ENCODE measurements at places on chromosomes 2 and 18.
A peak's percentile ranks its signal among the peaks of the same experiment; 100 is the strongest.

- no peak for DNase-seq
Measured at GRCh38 chr2:137508739-137509384, 455.4 kb upstream of the HNMT start.

DNA sequence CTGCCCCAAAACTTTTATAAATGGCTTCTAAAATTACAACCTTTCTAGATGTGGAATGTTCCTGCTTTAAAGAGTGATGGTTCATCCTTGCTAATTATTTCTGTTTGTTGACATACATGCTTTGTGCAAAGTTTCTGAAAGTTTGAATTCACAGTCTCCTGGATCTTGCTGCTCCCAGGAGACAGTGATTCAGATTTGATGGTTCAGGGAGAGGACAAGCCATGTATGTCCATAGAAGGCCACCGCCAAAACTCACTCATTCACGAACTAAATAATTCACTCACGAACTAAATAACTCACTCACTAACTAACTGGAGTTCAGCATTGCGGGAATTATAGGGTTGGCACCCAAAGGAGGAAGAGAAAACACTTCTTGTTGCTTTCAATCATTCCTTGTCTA lies 416.5 kb upstream of the ZEB2 start:
- no peak for DNase-seq

- DNase-seq, result no peak
Measured at GRCh38 chr18:49335677-49336076, 124.8 kb downstream of the DYM start.

DNA sequence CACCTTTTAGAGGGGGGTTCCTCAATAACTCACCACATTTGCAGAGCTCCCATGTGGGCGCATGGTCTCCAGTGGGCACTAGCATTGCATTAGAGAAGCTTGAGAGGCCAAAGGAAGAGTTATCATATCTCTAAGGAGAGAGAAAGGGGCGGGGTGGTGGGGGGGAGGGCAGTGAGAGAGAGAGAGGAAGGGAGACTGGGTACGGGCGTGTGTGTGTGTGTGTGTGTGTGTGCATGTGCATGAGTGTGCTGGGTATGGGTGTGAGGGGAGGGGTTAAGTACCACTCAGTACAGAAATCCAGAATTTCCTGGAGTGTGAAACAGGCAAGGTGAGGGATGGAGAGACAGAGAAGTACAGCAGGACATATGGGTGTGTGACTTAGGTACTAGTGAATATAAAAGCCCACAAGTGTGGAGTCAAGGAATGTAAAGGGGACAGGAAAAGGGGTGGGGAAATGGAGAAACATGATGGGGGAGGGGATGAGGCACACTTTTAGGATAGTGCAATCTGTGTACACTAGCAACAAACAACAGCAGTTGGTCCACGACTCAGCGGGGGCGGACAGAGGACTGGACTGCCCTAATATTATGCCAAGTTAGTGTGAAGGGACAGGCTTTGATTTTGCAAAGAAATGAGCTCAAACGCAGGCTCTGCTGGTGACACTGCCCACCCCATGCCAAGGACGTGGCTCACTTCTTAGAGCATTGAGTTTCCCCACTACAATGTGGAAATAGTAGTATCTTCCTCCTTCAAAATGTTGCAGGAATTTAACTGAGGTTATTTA lies 91.3 kb downstream of the SPRED2 start:
- DNase-seq, result no peak

GRCh38 chr2:108194409-108195132 lies 45.2 kb upstream of the SULT1C3 start:
- DNase-seq, result no peak

- DNase-seq, result peak; percentile 78
Measured at GRCh38 chr2:219155054-219155644, 5.5 kb downstream of the NHEJ1 start.

- no peak for DNase-seq
Measured at GRCh38 chr2:70785137-70785911, 5.1 kb downstream of the FIGLA start.

- DNase-seq, result no peak
Measured at GRCh38 chr2:42079737-42080287, 32.0 kb downstream of the PKDCC start.

- no peak for DNase-seq
Measured at GRCh38 chr2:201830666-201831065, 24.3 kb downstream of the CDK15 start.

DNA sequence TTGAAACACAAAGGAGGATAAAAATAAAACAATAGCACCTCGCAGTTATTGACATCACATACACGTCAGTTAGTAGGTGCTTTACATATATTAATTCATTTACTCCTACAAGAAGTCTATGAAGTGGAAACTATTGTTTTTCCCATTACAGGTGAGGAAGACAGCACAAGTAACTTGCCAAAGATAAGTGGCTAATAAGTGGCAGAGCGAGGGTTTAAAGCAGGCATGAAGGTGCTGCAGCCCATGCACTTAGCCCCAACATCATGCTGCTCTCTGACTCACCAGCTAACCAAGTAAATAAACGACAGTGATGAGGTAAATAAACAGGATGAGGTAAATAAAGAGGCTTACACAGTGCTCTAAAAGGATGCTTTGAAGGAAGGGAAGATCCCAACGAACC lies 498.6 kb upstream of the ZEB2 start:
- no peak for DNase-seq

DNA sequence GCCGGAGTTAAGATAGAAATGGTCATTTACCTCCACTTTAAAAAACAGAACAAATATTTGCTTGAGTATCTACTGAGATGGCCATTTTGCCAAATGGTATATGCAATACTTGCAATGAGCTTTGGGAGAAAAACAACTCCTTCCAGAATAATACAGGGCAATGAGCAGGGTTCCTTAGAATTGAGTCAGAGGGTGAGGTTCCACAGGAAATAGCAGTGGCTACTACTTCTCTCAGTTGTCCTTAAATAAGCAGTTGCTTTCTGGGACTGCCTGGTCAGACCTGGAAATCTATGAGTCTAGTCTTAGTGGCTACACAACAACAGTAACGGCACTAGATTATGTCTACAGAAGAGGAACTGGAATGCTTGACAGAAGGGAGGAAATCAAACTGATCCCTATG lies 80.9 kb upstream of the CCDC85A start:
- DNase-seq, result no peak

DNA sequence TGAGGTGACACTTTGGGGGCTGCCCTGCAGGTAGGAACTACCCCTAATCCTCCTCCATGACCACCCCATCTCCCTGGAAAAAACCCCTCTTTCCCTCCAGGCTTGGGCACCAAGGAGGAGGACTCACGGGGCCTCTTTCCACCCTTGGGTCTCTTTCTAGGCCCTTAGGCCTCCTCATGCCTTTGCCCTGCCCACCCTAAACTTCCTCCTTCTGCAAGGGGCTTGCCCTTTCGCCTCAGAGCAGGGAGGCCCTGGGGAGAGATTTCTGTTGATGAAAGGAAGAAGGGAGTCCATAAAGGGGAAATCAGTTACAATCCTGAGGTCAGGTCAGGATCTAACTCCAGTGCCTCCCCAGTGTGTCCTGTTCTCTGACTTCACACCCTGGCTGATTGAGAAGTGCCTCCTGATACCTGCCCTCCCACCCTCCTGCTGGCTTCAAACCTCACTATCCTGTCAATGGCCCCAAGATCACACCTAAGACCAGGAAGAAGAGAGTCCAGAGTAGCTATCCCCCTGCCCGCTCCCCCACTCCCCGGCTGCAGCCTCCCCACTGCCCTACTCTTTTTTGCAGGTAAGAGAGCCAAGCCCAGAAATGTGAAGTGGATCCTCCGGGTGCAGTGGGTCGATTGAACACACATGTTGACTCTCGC lies 16.7 kb upstream of the TNS1 start:
- no peak for DNase-seq

- DNase-seq, result no peak
Measured at GRCh38 chr2:9984217-9984739, 32.8 kb downstream of the GRHL1 start.

GRCh38 chr2:122635686-122636085 lies 880.2 kb downstream of the TSN start:
- no peak for DNase-seq

- no peak for DNase-seq
Measured at GRCh38 chr2:38856165-38856564, 19.6 kb downstream of the DHX57 start.

- no peak for DNase-seq
Measured at GRCh38 chr2:234852941-234853340, 98.9 kb upstream of the SH3BP4 start.

GRCh38 chr18:13614641-13615288 lies 111.6 kb downstream of the FAM210A start:
- DNase-seq, result no peak

GRCh38 chr2:101111917-101112771 lies 39.0 kb downstream of the TBC1D8 start:
- no peak for DNase-seq

GRCh38 chr2:190535586-190535985 lies 1.1 kb upstream of the NEMP2 start:
- no peak for DNase-seq

DNA sequence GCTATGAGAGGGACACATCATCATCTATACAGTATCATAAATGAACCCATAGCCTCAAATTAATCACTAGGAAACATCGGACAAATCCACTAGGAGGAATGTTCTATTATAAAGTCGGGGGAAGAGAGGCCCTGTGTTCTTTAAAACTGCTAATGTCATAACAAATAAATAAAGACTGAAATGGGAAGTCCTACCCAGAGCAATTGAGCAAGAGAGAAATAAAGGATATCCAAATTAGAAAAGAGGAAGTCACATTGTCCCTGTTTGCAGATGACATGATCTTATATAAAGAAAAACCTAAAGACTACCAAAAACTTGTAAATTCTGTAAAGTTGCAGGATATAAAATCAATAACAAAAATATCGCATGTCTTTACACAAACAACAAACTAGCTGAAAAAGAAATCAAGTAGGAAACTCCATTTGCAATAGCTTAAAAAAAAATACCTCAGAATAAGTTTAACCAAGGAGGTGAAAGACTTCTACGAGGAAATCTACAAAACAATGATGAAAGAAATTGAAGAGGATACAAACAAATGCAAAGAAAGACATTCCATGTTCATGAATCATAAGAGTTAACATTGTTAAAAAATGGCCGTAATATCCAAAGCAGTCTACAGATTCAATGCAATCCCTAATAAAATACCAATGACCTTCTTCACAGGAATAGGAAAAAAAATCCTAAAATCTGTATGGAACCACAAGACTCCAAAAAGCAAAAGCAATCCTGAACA lies 30.6 kb downstream of the RTN4 start:
- no peak for DNase-seq

GRCh38 chr2:148675708-148676107 lies 31.2 kb downstream of the EPC2 start:
- DNase-seq, result no peak

DNA sequence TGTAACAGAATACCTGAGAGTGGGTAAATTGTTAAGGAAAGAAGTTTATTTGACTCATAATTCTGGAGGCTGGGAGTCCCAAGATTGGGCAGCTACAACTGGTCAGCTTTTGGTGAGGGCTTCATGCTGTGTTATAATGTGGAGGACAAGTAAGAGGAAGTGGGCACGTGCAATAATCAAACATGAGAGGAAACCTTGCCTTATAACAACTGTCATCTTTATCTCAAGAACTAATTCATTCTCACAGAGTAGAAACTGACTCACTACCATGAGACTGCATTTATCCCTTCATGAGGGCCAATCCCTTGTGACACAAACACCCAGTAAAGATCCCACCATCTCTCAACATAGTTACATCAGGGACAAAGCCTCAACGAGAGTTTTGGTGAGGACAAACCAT lies 318.1 kb upstream of the NT5C1B start:
- DNase-seq, result no peak

DNA sequence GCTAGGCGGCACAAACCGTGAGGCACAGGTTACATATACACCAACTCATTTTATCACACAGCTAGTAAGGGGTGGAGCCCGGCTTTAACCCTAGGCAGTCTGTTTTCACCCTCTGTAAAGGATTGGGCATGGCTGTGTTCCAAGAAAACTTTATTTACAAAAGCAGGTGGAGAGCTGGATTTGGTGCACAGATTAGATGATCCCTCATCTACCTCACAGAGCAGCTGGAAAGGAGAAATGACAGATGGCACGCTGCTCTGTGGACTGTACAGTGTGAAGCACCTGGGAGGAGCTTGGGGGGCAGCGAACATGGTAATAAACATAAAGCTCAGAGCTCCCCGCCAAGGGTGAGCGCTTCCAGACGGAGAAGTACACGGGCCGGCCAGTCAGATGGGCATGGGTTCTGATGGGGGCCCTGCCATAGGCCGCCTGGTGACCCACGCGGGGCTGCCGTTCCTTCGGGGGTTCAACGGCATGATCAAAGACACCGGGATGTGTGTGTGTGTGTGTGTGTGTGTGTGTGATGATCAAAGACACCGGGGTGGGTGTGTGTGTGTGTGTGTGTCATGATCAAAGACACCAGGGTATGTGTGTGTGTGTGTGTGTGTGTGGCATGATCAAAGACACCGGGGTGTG lies 862 bp upstream of the TMEM177 start:
- DNase-seq, result no peak

- DNase-seq, result no peak
Measured at GRCh38 chr18:75304678-75305557, 94.3 kb downstream of the TSHZ1 start.

GRCh38 chr2:148819019-148819585 lies 55.9 kb upstream of the KIF5C start:
- no peak for DNase-seq

DNA sequence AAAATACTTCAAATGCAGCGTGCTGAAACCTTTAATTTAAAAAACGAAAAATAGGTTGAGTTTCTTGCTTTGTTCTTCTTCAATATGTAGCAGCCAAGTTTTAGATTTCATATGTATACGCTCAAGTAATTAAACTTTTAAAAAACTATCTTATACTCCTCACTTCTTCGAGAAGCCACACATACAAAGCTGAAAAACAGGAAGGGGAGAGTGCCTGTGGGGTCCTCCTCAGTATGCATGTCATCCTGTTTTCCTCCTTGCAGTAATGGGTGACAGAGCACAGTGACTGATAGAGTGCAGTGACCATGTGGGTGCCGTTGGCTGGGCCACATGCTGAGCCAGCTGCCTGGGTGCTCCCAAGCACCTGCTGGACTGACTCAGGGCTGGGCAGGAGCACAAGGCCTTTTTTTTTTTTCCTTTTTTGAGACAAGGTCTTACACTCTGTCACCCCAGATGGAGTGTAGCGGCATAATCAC lies 33.3 kb downstream of the UXS1 start:
- DNase-seq, result no peak
